EH (cell line): ENCODE measurements at places on chromosomes 5 and 9.

GRCh38 chr9:70679845-70680244 lies 265.4 kb upstream of the KLF9 start:
- no peak for DNase-seq

DNA sequence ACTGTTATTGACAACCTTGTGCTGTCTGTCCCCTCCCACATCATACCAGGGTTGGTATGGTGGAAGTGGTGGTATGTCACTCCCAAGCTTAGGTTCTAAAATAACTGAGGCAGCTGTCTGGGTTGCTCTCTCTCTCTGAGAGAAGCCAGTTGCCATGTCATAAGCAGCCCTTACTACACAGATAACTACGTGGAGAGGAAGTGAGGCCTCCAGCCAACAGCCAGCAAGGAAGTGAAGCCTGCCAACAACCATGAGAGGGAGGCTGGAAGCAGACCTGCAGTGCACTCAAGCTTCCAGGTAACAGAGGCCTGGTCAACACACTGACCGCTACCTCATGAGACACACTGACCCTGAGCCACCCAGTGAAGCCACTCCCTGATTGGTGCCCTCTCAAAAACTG lies 18.6 kb downstream of the CTNNAL1 start:
- peak; percentile 19 for DNase-seq

- DNase-seq = no peak
Measured at GRCh38 chr9:84604223-84604622, 65.3 kb upstream of the NTRK2 start.

GRCh38 chr5:172721455-172722326 lies 49.3 kb downstream of the DUSP1 start:
- DNase-seq = peak; percentile 46

DNA sequence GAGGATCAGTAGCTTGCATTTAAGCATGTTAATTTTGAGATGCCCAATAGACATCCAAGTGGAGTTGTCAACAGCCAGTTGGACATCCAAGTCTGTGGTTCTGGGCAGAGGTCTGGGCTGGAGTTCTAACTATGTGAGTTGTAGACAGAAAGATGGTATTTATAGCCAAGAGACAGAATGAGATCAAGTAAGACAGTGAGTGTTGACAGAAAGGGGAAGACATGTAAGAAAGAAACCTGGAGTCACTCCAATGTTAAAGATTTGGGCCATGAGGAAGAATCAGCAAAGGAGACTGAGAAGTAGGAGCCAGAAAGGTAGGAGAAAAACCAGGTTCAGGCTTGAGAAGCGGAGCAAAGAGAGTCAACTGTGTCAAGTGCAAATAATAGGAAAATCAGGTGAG lies 95.5 kb upstream of the PUM3 start:
- DNase-seq = no peak

DNA sequence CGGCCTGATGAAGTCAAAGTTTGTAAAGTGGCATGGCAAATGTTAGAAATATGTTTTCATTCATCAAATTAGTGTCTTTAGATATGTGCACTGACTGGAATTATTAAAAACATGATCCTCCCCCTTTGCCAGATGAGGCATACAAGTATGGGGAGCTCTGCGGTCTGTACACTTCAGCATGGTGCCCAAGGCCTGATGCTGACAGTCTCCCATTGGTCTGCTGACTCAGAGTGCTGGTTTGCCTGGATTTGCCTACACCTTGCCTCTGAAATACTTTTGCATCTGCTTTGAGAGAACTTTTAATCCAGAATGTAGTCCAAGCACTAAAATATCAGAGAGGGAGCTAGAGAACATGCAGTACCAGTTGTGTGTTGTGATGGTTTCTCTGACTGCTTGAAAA lies 354.3 kb upstream of the ACTBL2 start:
- no peak for DNase-seq

- DNase-seq = no peak
Measured at GRCh38 chr5:80194468-80194867, 61.4 kb downstream of the SERINC5 start.

DNA sequence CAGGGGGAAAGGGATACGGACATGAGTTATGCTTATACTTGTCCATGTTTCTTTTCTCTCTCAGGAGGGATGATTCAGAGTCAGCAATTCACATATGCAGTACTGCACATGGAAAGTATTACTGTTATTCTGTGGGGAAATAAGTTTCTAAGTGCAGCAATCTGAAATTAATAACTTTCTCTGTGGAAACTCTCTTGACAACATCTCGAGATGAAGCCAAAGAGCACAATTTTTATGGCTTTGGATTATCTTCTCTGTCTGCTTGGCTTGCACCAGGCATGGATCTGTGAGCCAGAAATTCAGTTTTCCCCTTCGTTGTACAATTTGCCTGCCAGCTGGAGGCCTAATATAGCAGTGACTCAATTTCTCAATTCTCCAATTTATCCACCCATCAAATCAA lies 2.5 kb upstream of the NDFIP1 start:
- DNase-seq = peak; percentile 9

DNA sequence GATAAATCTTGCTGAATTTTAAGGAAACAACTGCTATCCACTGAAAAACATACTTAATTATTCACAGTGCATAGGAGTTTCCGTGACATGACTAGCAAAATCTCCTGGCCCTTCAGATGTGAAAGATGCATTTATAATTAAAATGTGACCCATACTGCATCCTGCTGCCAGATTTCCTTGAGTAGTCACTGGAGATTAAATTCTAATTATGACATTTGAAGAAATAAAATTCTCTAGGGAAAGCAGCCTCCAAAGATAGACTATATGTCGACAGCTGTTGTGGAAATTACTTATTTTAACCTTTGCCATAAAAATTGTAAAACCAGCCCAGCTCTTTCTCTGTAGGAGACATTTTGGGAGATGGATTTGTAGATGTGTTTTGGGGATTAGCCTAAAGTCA lies 193.6 kb upstream of the SMC2 start:
- DNase-seq = no peak

GRCh38 chr5:98307811-98308210 lies 465.7 kb upstream of the RGMB start:
- DNase-seq = peak; percentile 85

DNA sequence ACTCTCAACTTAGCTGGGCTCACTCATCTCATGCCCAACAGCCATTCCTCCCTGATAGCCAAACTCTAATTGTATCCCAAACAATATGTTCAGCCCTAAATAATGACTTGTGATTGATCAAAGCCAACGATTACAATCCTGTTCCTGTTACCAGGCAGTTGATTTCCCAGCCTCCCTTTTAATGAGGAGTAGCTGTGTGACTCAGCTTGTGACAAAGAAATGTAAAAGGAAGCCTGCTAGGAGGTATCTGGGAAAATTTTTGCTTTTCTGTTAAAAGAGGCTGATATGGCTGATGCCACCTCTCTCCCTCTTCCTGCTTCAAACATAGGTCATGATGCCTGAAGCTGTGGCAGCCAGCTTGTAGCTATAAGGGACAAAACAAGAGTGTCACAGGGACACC lies 19.6 kb upstream of the ENC1 start:
- DNase-seq = peak; percentile 53

DNA sequence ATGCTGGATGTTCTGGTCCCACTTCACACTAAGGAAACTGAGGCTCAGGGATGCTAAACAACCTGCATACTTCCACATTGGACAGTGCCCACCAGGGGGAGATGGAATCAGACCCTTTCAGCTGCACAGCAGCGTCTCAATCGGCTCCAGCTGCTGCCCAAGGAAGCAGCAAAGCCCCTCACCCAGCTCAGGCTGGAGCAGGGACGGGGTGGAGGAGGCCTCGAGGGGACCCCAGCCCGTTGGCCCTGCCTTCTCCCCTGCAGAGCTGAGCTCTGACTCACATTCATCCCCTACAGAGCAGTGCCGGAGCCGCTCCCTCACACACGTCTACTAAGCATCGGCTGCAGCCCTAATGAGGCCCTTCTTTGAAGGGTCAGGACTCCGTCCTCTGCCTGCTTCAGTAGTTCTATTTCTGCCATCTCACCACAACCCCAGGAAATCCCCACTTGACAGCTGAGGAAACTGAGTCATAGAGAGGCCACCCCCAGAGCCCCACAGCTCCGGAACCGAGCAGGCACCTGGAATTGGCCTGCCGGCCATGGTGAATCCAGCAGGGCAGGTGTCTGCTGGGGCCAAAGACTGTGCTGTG lies 21.5 kb upstream of the SUSD3 start:
- DNase-seq = no peak

DNA sequence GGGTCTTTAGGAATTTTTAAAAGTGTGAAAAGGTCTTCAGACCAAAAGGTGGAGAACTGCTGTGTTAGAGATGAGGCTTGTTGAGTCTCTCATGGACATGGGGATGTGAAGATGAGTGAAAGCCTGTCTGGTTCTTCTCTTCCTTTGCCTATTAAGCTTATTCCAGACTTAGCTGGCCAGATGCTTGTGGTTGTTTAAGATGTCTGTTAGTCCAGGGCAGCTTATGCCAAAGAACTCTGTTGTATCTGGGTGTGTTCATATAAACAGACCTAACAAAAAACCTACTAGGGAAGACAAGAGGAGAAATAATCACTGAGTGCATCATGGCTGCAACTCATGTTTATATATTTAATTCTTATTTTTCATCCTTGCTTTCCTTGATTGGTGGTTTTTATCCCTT lies 57.5 kb upstream of the NCS1 start:
- no peak for DNase-seq

GRCh38 chr9:21549251-21549765 lies 67.2 kb upstream of the IFNE start:
- DNase-seq = peak; percentile 96

DNA sequence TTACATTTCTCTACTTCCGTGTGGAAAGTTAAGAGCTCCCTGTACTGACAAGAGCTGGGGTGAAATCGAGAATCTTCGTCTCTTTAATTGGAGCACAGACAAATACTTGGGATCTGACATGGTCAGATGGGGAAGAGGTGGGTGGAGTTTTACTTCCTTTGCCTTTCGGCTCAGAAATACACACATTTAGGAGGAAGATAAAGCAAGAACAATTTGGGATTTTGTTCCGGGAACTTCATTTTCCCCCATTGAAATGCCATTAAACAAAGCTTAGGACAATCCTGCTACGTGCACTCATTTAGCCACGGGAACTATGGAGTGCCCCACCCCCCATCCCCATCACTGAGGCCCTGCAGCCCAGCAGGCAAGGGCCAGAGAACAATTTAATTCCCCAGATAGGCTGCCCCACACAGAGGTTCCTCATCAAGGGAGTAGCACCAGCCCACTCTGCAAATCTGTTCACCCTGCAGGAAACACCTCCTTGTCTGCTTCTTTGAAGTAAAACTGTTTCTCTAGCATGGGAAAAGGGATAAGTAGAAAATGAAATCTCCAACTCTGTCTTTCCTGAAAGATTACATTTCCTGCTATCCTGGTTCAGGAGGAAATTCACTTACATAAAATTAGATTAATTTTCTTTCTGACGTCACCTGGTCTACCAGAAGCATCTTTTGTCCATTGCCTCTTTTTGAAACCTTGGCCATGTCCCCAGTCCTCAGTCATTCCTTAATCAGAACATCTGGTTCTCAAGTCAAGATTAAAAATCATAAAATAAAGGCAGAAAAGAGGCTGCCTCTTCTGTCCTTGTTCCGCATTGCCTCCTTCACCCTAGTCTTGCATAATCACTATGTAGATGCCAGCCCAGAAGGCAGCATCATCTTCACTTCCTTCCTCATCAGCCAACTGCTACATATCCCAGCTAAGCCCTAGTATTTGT lies 206.4 kb downstream of the ENC1 start:
- DNase-seq = no peak

GRCh38 chr9:126935630-126936029 lies 21.0 kb downstream of the RALGPS1 start:
- peak; percentile 38 for DNase-seq

- DNase-seq = peak; percentile 17
Measured at GRCh38 chr5:148827723-148828122, 1.3 kb downstream of the ADRB2 start.

DNA sequence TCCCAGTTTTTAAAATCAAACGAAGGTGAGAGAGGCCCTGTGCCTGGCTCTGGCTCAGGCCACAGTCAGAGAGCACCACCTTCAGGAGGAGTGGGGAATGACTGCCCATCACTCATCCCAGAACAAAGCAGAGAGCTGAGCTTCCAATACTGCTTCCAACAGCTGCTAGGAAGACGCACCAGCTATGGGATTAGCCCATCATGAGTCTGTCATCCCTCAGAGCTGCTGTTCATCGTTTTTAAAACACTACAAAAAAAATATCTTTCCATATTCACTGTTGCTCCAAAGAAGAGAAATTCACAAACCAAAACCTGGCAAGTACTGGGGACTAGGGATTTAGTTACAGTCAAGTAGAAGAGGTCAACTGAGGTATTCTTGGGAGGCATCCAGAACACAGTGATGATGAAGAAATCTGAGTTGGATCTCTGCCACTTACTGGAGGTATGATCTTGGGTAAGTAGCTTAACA lies 102.4 kb downstream of the CDK5RAP2 start:
- peak; percentile 76 for DNase-seq

DNA sequence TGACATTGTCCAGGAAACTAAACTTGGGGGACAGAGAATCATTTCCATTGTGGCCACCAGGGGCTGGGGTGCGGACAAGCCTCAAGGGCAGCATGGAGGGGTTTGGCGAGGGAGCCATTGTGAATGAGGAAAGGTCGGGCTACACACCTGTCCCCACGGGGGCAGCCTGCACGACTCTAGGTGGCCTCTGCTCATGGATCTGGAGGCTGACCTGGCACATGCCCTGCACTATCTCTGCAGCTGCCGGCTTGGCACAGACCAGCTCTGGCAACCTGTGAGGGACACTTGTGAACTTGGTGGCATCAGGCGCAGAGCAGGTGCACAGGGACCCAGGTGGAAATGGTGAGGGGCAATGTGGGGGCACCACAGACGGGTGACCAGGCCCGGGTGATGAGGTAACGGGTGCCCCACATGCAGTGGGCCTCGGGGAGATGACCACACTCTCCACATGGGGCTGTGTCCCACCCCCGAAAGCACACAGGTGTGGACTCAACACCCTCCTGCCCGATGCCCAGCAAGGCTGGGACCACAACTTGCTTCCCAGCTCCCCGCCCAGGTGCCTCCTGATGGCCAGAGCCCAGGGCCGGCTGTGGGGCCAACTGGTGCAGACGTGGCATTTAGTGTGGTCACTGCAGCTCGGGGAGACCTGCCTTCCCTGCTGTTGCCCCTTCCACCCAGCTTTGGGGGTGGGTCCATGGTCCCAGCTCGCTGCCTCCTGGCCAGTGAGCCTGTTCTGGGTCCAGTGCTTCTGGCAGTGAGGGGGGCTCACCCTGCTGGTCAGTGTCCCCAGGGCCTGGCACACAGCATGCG lies 60.9 kb upstream of the UBAC1 start:
- no peak for DNase-seq

- DNase-seq = no peak
Measured at GRCh38 chr5:174719793-174720611, 4.4 kb upstream of the MSX2 start.

DNA sequence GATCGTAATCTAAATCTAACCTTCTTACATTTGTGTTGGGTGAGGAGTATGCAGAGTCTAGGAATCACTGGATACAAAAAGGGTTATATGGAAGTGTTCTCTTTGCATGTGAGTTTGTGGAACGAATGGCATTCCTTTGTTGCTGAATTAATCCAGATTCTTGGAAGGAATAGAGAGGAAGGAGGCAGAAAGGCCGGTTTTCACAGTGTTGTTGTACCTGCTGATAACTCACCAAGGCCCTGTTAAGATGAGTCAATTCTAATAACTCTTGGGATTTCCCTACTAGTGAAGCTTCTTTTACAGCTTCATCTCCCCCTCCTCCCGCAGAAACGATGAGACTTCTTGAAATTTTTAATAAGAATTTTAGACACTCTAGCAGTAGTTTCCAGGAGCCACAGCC lies 84.0 kb downstream of the ZSWIM6 start:
- no peak for DNase-seq

- DNase-seq = peak; percentile 31
Measured at GRCh38 chr5:137379555-137380286, 119.4 kb downstream of the SPOCK1 start.
